Epithelial cell of umbilical artery (primary cell): ENCODE measurements at places on chromosomes 2 and 18. TPM values are rescaled to one million over a fixed set of nuclear protein-coding genes. Genes with fewer than 3 reads are reported as not detected.

IL36B gene
- not detected in 2 replicates for total RNA-seq

EN1 gene
- total RNA-seq, result not detected in 2 replicates

NCOA1 gene
- total RNA-seq, result 3.2 and 5.0 TPM in 2 replicates

GAREM2 gene
- total RNA-seq, result 0.61 and 0.65 TPM in 2 replicates
